ENCODE measurements at places on chromosomes 7 and 10.
A peak's percentile ranks its signal among the peaks of the same experiment; 100 is the strongest.

DNA sequence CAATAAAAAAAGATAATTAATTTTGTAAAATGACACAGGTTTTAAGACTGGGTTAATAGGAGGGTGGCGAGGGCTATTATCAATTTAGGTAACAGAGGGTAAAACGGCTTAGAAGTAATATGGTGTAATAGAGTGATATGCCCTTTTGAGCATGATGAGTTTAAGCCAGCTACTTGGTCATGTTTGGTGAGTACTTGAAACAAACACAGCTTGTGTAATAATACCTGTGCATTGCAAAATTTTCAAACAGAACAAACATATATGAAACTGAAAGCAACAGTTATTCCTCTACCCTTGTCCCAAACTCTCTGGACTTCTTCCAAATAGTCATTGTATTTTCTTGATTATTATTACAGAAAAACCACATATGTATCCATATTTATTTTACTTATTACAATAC is 241.7 kb downstream of the MAGI2 start:
- no peak for DNase-seq

DNA sequence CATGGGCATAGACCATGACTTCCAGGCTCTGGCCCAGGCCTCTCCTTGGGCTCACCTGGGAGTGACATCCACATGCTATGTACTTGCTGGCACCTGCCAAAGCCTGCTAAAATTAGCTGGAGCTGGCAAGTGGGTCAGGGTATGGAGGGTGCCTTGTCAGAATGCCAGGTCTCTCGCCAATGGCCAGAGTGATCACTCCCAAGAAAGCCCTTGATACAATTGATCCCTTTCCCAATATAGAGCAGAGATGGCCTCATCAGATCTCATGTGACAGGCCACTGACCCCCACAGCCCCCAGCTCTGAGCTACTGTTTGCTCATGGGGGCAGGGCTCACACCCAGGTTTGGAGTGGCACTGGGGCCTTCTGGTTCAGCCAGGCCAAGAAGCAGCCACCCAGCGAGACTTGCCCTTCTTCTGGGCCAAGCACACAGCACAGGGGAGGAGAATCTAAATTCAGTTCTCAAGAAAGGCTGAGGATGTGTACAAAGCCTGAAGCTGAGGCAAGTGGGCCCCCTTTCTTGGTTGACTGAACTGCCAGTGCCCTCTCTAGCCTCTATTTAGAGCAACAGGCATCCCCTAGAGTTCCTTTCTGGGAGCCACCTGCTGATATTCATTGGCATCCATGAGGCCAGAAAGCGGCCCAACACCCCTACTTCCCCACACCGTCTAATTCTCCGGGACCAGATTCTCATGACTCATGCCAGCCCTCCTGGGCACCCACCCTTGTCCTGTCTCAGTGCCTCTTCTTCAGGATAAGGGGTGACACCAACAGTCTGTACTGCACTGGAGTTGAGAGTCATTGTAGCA is 18.9 kb upstream of the MYL7 start:
- DNase-seq: no peak

GRCh38 chr7:43694399-43694748 is 34.9 kb downstream of the COA1 start:
- DNase-seq: no peak

GRCh38 chr7:16187131-16187530 is 234.2 kb downstream of the CRPPA start:
- no peak for DNase-seq

- no peak for DNase-seq
These were observed 194.2 kb upstream of the SVIL start for GRCh38 chr10:29828956-29829355.

GRCh38 chr7:30389791-30390190 is 88.8 kb downstream of the NOD1 start:
- DNase-seq: no peak

DNA sequence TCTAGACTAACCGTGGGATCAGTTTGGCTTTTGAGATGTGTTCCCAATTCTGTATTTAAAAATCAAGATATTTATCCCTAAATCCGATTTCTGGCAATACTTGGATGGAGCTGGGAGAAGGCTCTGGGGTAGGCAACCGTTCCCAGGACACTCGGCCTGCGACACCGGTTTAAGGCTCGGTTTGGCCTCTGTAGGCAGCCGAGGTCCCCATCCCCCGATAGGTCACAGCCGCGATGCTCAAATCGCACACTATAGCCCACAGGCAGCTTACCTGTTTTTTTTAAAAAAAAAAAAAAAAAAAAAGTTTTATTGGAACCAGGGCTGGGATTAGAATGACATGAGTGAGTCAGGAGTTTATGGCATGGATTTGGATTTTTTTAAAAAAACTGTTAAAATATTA is 729 bp upstream of the TAF3 start:
- no peak for DNase-seq

- no peak for DNase-seq
These were observed 1025.8 kb upstream of the LRRN3 start for GRCh38 chr7:110065121-110065520.

DNA sequence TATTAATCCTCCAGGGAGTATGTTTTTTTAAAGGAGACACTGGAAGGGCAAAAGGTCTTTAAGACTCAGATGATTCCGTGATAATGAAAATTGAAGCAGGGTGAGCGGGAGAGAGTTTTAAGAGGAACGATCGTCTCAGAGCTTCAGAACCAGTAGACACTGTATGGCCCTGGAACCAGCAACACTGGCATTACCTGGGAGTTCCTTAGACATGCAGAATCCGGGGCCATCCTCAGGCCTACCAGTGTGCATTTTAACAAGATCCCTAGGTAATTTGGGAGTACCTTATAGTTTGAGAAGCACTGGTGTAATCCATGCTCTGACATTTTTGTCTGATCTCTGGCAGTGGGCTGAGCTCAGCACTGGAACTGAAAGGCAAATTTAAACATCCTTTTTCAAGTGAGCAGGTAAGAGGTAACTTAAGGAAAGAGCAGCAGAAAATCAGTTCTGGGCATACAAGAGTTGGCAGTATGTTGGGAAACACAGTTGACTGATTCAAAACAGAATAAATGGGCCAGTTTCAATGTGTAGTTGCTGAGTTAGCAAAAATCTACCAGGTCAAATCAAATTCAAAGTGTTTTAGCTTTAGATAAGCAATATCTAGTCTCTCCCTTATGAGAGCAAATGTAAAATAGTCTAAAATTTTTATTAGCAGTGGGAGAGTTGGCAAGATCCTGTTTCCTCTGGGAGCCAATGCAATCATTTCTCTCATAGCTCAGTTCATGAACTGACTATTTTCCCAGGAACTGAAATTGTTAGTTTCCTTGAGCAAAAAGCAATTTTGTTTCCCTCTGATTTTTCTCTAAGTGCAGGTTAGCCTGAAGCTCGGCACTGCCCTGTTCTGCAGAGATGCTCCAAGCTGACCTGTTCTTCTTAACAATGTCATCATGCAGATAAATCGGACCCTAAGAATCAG is 97.2 kb upstream of the ELMO1 start:
- DNase-seq: no peak

- DNase-seq: no peak
These were observed 89.2 kb downstream of the ADCY1 start for GRCh38 chr7:45663167-45663921.

- peak; percentile 49 for DNase-seq
These were observed 6.1 kb downstream of the NPY start for GRCh38 chr7:24290004-24290641.

GRCh38 chr10:122078965-122079795 is 90.2 kb downstream of the TACC2 start:
- no peak for DNase-seq

DNA sequence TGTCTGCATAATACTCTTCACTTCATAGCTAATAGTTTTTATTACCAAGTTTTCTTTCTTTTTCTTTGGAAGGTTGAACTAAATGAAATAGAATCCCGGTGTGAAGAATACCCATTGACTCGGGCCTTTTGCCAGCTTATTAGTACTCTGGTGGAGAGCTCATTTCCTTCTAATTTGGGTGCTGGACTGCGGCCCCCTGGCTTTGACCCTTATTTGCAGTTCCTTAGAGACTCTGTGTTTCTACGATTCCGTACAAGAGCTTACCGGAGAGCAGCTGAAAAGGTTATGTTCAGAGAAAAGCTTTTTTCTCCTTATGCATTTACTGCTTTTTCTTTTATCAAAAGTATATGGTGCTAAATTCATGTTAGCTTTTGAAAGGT is 40.2 kb downstream of the NUP205 start:
- no peak for DNase-seq

DNA sequence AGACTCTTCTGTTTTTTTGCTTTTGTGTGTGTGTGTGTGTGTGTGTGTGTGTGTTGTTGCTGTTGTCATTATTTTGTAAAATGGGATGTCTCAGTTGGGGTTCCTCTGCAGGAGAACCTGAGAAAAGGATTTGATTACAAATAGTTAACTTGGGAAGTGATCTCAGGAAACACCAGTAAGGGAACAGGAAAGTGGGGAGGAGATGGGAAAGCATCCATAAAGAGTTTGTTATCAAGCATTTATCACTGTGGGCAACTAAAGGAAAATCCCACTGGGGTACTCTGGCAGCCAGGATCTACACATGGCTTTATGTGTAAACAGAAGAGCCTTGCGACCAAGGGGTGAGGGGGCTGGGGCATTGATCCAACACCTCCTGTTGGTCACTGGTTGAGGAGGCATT is 485.4 kb downstream of the KCNMA1 start:
- DNase-seq: no peak

GRCh38 chr10:21385536-21385935 is 139.9 kb downstream of the SKIDA1 start:
- DNase-seq: no peak

- no peak for DNase-seq
These were observed 964.4 kb downstream of the PCDH15 start for GRCh38 chr10:53836638-53837037.

GRCh38 chr7:139576179-139576973 is 52.9 kb downstream of the CLEC2L start:
- no peak for DNase-seq

- no peak for DNase-seq
These were observed 11.8 kb upstream of the PDCD4 start for GRCh38 chr10:110859973-110860376.

DNA sequence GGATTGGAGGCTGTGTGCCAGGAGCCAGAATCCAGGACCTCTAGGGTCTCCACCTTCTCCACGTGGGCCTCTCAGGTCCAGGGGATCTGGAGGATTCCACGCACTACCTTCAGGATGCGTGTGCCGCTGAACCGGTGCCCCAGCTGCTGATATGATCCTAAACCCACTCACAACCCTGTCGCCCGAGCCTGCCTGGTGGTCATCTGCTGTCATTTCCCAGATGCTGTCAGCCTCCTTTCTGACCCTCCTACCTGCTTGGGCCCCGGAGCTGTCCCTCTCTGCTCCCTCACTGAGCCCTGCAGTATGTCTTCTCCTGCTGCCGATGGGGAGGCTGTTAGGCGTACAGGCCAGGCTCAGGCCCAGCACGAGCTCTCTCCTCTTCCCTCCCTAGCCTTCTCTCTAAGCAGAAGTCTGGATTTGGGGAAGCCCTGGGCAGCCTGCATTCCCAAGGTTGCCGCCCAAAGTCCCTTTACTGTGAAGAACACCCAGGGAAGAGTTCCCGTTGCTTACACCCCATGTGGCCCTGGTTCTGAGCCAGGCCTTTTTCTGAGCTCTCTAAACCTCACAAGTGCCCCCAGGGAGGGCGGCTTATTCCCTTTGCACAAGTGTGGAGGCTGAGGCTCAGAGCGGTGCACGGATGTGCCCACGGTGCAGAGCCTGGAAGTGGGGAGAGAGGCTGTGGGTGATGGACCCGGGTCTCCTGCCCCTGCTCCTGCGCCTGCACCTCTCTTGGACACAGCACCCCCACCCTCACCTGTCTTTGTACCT is 30.8 kb upstream of the ZNF488 start:
- DNase-seq: no peak

DNA sequence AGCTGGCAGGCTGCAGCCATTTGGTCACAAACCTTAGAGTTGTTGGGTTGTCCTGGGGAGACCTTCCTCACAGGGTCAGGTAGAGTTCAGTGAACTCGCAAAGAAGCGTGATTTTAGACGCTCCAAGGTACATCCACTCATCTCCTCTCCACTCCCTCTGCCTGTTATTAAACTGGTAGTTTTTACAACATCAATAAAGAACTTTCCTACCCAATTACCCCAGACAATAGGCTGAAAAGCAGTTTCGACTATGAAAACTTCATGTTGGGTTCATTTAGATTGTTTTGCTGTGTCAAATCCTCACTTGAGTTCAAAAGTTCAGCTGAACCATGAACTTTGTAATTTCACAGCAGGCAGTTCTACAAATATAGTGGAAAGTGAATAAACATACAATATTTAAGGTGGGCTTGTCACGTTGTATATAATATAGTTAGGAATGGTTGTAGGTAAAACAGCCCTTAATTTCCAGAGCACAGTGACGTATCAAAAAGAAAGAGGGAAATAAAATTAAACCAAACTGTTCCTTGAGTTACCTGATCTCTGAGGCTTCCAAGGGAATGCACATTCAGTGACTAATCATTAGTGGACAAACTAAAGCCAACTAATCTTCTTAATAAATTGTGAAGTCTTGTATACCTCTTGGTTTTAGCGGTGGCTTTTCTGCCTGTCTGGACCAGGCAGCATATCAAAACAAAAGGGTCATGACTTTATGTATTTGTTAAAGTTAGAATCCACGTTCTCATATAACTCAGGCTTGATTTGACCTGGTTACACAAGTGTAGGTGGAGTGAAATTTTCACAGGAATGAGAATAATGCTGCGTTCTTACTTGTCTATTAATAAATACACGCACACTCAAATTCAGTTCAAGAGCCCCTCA is 100.5 kb downstream of the CYP26A1 start:
- DNase-seq: no peak

GRCh38 chr7:133056370-133057238 is 25.3 kb downstream of the CHCHD3 start:
- peak; percentile 33 for DNase-seq

GRCh38 chr10:88528806-88529570 is 54.1 kb downstream of the RNLS start:
- DNase-seq: no peak

DNA sequence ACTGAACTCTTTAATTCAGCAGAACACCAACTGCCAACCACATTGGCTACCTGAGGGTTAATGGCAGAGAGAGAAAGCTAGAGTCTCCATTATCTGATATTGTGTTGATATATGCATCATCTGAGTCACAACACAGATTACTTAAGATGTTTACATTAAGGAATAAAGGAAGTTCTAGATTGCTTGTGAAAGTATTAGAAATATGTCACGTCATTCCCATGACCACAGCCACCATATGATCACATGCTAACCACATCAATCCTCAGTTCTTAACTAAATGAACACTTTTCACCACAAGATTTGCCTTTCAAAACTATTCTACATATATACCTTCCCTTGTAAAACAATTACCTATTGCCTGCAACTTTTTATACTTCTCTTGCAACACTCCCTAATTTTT is 337.9 kb downstream of the FGFR2 start:
- DNase-seq: no peak

- DNase-seq: no peak
These were observed 31.2 kb downstream of the ARMC10 start for GRCh38 chr7:103106005-103106702.

DNA sequence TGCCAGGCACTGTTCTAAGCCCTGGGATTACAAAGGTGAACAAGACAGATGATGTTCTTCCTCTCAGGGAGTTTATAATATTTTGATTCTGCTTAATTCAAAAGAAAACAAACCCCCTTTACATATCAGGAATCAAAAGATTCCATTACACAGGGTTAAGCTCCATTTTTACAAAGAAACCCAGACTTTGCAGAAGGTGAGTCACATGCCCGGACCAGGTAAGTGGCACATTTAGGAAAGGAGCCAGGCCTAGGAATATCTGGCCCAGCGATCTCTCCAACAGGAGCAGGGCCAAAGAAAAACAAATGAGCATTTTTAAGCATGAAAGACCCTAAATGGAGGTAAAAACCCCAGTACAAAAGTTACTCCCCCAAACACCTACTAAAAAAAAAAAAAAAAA is 1.1 kb downstream of the STN1 start:
- no peak for DNase-seq

- peak; percentile 43 for DNase-seq
These were observed 264.0 kb downstream of the ARL4A start for GRCh38 chr7:12951397-12951801.
